ENCODE measurements at places on chromosomes 1 and 21.

- no peak for DNase-seq
These were observed 204.5 kb upstream of the LRRC7 start for GRCh38 chr1:69363236-69363635.

DNA sequence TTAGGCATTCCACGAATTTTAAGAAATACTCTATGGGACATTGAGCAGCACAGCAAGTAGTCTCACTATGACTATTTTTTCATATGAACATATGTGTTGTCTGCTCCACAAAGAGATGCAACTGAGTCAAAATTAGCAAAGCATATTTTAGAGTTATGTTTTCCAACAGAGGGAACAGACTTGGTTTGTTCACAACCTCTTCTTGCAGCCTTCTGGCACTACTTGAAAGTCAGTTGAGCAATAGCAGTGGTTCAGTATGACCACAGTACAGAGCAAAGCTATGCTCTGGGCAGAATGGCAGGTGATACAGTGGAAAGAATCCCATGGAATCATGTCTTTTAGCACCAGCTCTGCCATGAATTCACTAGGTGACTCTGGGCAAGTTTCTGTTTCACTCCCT, 5.2 kb downstream of the CCN1 start:
- DNase-seq: no peak

- DNase-seq: no peak
These were observed 1001.8 kb downstream of the KCNT2 start for GRCh38 chr1:195606483-195606882.

DNA sequence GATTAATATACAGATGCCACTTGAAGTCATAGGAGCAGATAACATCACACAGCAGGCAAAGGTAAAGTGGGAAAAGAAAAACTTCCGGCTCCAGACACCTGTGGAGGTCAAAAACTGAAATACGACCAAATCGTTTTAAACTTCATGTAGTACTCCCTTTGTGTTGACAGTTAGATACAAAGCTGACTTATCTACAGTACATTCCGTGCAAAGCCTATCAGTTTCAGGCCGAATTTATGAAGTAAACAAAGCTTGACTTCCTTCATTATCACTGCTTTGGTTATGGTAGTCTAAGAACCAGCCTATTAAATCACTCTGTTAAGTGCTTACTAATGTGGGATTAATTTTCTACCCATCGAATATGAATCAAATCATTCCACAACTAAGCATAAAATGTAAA, 156.3 kb downstream of the SMYD3 start:
- no peak for DNase-seq

GRCh38 chr1:91013302-91013701, 8.5 kb downstream of the ZNF644 start:
- DNase-seq: no peak

Measured in CD4-positive, alpha-beta memory T cell (primary cell).